ENCODE measurements at places on chromosomes 1 and 21.

GRCh38 chr1:204598319-204598969, 82.2 kb downstream of the MDM4 start:
- DNase-seq: no peak

- no peak for DNase-seq
These were observed 3.7 kb upstream of the CDC14A start for GRCh38 chr1:100348549-100349144.

GRCh38 chr1:41629141-41629540, 144.7 kb upstream of the EDN2 start:
- DNase-seq: no peak

- no peak for DNase-seq
These were observed 84.4 kb downstream of the CATSPERE start for GRCh38 chr1:244545511-244545910.

GRCh38 chr1:171219346-171220080, 28.8 kb upstream of the FMO1 start:
- no peak for DNase-seq

DNA sequence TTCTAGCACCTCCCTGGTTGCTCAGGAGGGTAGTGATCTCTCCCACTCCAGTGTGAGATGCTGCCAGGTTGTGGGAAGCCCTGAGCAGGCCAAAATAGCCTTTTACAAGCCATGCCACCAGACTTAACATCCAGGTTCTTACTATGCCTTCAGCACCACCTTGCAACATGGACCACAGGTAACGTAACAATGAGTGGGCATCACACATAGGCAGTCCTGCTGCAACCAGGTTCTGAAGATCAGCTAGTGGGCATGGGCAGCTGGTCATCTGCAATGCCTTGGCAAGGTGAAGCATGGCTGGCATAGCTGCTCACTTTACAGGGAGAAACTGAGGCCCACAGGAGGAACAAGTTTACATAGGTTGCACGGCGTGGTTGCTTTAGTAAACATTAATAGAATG, 40.7 kb downstream of the DHCR24 start:
- no peak for DNase-seq

- DNase-seq: no peak
These were observed 105.3 kb upstream of the CLDN14 start for GRCh38 chr21:36584980-36585940.

DNA sequence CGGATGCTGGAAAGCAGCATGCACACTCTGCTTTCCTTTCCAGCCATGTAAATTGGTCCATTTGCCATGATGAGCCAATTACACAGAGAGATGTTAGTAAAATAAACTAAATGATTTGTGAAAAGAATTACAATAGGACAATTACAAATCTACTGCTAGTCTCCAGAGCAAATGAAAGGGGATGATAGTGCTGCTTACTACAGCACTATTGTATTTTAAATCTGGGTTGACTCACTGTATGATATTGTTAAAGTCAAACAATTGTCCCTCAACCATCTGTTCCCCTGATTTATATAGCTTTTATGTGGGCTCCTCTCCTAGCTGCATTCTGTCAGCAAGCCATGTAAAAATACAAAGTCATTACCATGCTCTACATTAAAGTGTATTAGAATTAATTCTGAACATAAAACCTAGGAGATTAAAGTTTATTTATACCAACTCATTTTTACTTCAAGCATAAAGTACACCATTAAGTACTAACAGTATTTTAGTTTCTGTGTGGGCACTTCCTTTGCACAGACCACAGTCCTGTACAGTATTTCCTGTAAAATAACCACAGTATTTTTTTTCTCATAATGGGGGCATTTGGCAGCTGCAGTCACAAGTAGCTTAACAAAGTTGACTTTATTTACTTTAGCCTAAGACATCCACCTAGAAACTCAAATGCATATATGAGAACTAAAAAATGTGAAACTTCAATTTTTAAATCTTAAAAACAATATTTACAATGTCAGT, 135.8 kb downstream of the VAV3 start:
- DNase-seq: no peak

- DNase-seq: no peak
These were observed 59.5 kb downstream of the IRF2BP2 start for GRCh38 chr1:234550341-234551031.

GRCh38 chr1:106924360-106924759, 132.1 kb upstream of the PRMT6 start:
- DNase-seq: no peak

GRCh38 chr1:14784790-14785773, 186.6 kb downstream of the KAZN start:
- DNase-seq: no peak

GRCh38 chr1:12475530-12475934, 142.5 kb downstream of the DHRS3 start:
- DNase-seq: peak; percentile 64

DNA sequence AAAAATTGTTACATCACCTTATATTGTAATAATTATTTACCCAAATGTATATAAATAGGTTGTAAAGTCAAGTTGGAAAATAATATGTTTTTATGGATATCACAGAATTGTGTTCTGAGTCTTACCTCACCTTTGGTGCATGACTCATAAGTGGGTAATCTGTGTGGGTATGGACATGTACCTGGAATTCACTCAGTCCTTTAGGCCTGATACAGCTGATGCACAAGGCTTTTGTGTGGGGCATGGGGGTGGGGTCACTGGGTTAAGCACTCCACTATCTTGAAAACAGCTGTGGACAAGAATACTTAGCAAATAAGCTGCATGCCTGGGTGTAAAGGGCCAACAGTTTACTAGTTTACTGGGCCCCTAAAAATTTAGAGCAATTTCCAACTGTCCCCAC, 34.4 kb downstream of the INKA2 start:
- peak; percentile 42 for DNase-seq

DNA sequence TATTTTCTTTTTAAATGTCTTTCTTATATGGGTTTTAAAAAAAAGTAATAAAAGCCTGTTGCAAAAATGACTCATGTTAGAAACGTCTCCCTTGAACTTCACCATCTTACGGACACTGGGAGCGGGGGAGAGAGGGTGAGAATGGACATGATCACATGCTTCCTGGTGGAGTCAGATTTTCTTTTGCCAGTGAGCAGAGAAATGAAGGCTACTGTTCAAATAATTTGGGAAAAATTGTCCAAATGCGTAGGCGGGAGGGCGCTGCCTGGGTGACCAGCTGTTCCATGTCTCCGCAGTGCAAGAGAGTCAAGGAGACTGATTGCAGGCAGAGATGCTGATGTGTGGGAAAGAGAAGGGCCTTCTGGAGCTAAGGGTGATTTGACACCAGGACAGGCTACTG, 23.1 kb downstream of the EIF2D start:
- DNase-seq: no peak

DNA sequence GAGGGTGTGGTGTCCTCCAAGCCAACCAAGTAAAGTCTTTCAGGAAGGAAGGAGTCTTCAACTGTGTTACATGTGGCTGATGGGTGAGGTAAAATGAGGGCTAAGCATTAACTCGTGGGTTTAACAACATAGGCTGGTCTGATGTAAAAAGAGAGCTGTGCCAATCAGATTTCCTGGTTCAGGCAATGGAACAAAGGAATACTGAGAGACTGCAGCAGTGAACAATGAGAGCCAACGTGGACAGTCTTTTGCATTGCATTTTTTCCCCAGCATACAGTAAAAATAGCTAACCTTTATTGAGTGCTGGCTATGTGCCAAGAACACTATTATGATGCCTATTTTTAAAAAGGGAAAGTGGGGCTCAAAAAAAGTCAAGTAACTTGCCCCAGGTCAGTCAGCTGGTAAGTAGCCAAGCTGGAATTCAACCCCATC, 31.1 kb downstream of the DLGAP3 start:
- DNase-seq: no peak

DNA sequence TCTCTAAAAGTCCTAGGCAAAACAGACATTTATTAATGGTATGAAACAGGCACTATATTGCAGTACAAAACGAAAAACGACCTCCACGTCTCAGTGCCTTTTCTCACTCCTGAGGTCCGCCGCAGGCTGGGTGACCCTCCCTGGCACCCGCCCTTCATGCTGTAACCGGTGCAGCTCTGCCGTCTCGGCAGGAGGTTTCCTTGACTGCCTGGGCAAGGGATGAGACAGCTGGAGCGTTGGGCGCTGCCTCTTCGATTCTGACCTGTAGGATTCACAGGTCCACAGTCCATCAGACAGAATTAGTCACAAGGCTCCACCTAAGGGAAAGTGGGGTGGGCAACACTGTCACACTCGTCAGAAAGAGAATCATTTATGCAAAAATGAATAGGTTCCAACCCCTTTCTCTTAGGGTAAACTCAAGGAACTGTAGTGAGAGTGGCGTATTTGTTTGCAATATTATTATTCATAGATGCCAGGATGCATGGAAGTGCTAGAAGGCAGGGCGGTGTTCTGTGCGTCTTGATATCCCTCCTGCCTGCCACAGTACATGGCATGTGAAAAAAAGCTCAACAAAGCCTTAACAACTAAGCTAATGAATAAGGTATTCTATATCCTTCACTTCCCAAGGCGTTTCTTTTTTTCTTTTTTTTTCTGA, 23.5 kb upstream of the ZBTB18 start:
- DNase-seq: no peak

- no peak for DNase-seq
These were observed 51.1 kb downstream of the FAM163A start for GRCh38 chr1:179794146-179794545.

GRCh38 chr1:37567023-37567422, 10.3 kb downstream of the DNALI1 start:
- no peak for DNase-seq

GRCh38 chr1:65480684-65481405, 60.4 kb downstream of the LEPR start:
- DNase-seq: no peak

- DNase-seq: peak; percentile 71
These were observed 167.3 kb downstream of the FASLG start for GRCh38 chr1:172826096-172826741.

GRCh38 chr1:110207831-110208230, 2.3 kb upstream of the KCNC4 start:
- DNase-seq: peak; percentile 54

- DNase-seq: no peak
These were observed 20.2 kb downstream of the THEM4 start for GRCh38 chr1:151888972-151889570.

DNA sequence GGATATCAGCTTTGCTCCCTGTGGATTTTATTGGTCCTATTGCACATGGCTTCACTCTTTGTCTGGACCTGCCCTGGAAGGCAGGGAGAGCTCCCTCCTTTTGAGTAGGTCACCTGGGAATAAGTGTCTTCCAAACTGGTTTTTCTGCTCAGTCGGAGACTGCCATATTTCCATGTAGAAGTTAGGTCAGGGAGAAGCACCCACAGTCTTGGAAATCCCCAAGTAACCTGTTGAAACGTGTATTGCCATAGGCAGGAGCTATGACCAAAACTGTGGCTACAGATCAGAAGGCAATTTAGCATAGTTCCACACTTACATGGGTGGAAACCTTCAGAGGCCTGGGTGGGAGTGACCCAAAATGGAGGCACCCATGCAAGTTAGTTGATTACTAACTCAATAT, 3.5 kb upstream of the GNG12 start:
- DNase-seq: no peak

- peak; percentile 84 for DNase-seq
These were observed 7.0 kb downstream of the TMEM63A start for GRCh38 chr1:225875044-225875815.

DNA sequence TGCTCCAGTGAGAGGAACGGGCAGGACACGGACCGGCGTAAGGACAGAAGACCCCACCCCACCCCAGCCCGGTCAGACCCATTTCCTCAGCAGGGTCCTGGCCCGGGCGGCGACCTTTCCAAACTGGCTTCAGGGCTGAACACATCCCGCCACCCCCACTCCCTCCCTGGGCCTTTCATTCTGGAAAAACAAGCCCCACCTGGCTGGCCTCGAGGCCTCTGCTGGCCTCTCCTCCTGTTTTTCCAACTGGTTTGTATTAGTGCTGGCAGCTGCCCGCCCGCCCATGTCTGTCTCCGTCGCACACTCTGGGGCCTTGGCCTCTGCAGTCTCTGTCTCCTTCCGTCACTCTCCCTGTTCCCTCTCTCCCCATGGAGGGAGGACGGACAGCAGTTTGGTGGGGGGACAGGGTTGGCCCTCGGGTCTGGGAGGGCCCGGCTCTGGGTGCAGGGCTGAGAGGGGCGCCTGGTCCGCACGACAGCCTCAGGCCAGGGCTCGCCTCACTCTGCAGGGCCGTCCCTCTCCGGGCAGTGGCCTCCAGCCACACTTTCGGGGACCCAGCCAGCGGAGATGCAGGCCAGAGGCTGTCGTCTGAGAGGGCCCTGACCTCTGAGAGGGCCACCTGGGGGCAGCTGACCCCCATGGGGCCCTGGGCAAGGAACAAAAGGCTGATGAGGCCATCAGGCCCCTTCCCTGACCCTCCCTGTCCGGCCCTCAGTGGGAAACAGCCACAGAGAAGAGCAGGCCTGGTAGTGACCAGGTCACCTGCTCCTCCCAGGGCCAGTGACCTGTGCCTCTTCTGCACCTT, 1.5 kb upstream of the MXRA8 start:
- DNase-seq: no peak

DNA sequence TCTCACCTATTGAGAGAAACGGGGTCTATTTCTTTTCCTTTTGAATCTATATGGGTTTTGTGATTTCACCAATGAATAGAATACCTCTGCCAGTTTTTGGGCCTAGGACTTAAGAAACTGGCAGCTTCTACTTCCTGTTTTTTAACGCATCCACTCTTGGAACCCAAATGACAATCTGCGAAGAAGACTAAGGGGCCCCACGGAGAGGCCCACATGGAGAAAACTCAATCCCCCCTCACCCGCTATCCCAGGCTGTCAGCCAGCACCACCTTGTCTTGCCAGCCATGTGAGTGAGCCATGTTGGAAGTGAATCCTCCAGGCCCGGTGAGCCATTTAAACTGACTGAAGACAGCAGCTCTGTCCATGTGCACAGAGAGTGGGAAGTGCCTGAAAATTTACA, 3.6 kb upstream of the HENMT1 start:
- no peak for DNase-seq

DNA sequence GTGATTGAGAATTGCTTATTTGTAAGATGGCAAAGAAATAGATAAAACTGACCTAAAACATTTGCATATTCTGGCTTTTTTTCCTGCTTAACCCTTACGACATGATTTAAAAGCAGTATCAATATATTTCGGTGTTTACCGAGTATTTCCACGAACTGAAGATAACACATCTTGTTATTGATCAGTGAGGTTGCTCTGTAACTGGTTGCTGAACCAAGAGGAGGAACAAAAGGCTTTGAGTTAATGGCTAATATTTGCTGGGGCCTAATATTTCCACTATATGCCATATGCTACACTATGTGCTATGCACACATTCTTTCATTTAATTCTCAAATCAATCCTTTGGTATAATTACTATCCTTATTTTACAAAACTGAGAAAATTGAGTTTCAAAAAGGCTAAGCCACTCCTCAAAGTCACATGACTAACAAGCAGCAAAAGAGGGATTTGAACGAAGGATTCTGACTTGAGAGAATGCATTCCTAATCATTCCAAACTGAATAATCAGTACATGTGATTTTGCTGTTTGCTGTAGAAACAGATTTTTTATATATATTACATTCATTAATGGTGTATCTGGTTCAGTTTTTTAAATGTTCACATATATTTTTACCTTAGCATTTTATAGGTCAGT, 346.0 kb downstream of the USP25 start:
- no peak for DNase-seq

All from small intestine (tissue), 16 donors.